ENCODE measurements at places on chromosomes 12 and 14.
A peak's percentile ranks its signal among the peaks of the same experiment; 100 is the strongest.

DNA sequence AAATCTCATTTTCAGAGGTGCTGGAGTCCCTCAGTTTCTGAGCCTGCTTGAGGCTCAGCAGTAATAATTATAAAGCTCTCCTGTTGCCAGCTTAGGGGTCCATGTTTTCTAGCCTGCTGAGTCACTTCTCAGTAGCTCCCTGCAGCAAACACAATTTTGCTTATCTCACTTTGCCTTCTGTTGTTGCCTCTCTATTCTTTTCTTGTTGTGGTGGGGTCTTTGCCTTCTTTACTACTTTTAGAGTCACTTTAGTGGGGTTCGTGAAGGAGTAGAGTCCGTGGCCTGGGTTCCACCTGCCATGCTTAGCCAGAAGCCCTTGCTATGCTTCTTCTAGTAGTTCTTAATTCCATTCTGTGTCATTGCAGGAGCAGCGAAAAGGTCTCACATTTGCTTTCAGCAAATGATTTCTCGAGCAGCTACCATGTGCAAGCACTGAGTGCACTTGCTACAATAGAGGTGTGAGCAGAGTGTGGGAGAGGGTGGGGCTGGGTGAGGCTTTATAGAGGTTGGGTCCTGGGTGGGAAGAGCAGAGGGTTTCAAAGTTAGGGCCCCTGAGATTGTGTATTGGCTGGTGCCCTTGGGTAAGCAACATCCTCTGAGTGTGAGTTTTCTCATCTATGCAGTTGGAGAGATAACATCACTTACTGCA, 114.3 kb downstream of the ADCK1 start:
- no peak for DNase-seq

DNA sequence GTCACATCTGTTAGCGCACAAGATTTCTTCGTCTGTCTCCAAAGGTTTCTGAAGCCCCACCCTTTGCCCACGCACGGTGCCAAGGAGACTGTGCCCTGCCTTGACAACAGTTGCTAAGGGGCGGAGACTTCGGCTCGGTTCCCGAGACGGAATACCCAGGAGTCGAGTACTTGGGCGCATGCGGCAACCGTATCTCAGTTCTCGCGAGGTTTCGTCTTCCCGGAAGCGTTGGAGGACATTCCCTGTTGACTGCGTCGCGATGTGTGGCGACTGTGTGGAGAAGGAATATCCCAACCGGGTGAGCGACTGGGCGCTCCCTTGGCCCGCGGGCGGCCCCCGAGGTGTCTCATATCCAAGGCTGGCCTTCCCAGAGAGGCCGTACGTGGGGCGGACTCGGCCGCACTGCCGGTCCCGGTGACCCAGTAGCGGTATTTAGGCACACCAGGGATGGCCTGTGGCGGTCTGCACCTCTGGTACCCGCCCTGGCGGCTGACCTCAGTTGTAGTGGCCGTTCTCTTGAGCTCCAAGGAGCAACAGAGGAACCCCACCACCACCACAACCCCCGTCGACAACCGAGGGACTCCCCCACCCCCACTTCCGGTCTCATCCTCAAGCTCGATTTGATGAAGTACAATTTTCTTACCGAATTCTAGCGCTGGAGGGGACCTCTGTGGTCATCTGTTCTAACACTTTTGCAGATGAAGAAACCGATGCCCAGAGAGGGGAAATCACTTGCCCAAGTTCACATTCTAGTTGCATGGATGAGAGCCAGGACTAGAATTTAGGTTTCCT, at the start of gene CHURC1:
Gene CHURC1 (plus strand): TSS at position 219 of the 792 bp plus-strand sequence. CDS start 41 bp downstream, at position 260.
- DNase-seq, result peak; percentile 68

DNA sequence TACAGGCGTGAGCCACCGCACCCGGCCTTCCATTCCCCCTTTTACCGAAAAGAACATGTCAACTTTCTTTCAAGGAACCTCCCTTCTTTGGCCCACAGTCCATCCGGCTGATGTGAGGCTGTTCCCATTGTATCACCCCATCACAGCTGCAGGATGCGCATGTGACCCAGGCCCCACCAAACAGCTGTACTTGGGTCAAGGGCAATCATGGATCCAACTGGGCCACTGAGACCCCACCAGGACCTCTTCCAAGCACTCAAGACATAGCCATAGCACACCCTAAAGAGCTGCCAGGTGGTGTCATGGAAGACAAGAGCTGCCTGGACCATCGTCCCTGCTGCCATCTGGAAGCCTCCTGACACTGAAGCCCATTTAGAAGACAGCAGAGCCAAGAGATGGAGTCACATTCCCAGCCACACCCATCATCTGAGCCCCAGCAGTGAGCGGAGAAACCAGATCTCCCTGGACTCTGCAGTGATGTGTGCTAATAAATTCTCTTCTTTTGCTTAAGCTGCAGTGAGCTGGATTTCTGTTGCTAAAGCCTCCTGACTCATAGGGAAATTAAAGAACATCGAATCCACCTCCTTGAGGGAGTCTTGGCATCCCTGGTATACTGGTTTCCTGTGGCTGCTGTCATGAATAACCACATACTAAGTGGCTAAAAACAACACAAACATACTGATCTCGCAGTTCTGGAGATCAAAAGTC, 105.6 kb downstream of the KSR2 start:
- no peak for DNase-seq

DNA sequence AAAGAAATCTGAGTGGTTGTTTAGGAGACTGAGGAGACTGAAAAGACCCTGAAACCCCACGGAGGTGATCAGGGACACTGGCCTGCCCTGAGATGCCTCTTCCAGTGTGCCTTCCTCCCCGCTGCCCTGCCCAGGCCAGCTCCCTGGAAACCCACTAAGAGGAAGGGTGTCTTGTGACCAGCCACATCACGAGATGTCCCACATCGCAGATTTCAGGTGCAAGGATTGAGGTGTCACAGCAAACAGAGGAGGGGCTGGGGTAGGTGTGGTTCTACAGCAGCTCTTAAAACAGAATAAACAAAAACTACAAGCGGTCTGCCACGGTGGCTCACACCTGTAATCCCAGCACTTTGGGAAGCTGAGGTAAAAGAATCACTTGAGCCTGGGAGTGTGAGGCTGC, 184.3 kb upstream of the C14orf180 start:
- DNase-seq, result no peak

- peak; percentile 15 for DNase-seq
Measured at GRCh38 chr14:71472356-71473340, 459.6 kb upstream of the RGS6 start.

DNA sequence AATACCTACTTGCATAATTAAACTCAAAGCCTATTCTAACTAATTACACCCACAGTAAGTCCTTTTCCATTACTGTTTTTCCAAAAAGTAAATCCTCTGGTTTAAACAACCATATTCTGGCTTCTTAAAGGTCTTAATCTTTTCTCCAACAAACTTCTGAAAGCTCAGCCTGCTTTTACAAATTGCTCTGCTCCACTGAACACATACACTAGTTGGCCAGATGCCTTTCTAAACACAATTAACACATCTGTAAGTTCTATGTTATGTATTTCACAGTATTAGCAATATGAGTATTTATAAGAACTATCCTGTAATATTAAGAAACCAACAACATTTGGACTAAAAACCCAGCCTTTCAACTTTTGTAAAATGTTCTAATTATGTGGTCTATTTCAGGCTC, 30.1 kb downstream of the PTPRB start:
- DNase-seq, result no peak

DNA sequence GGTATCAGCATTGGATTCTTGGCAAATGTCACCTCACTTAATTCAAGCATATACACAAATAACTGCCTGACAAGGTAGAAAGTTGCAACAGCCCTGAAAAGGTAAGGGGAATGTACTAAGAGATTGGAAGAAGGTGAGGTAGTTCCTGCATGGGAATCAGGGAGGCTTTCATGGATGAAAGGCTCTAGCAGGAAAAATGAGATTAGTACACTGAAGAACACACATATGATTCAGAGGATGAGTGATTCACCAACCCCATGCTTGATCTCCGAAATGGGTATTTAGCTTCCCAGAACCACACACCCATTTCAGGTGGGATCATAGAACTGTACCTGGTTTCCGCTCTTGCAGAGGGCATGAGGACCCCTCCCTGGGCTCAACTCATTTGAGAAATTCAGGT, 65.8 kb downstream of the PAH start:
- DNase-seq, result no peak

DNA sequence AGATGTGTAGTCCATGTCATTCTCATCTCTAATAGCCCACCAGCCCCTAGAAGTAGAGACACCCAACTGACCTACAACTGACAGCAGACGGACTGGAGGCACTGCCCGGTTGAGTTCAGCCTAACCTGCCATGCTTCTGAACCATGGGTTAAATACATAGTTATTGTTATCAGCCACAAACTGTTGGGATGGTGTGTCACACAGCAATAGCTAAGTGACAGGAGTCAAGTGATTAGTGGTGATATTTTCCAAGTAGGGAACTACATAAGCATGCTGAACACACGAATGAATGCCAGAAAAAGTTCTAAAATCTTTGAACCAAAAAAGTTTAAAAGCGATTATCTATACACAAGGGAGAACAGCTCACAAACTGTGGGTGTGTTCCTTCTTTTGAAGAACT, 80.1 kb downstream of the SYNE3 start:
- DNase-seq, result no peak

All from GM12892 (cell line).